Umbilical cord (tissue), 2 donors: ENCODE measurements at places on chromosomes 7 and 10. TPM values are rescaled to one million over a fixed set of nuclear protein-coding genes. Genes with fewer than 3 reads are reported as not detected.
A peak's percentile ranks its signal among the peaks of the same experiment; 100 is the strongest.

- no peak for DNase-seq
These were observed 7.8 kb downstream of the ACTA2 start for GRCh38 chr10:88944813-88945212.

GRCh38 chr7:147510923-147511322, 1079.6 kb upstream of the C7orf33 start:
- DNase-seq, result peak; percentile 17

DNA sequence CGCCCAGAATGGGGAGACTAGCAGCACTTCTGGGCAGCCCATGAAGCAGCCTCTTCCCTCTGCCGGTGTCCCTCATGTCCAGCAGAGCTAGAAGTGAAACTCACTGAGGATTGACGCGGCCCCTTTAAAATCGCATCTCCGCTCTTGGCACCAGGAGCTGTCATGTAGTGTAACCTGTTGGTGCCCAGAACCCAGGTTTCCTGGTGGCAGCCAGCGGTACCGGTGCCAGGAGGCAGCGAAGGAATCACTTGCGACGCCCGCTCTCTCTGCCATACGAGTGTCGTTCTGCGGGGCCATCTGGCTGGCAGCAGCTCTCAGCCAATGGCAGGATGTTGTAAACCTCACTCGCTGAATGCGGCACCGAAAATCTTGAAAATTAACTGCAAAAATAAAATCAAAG, 82.7 kb downstream of the CUX1 start:
- DNase-seq, result no peak

GRCh38 chr10:110446954-110447608, 50.6 kb upstream of the DUSP5 start:
- no peak for DNase-seq

The VSTM4 gene
- 8.4 TPM for total RNA-seq

- DNase-seq, result no peak
These were observed 468.0 kb downstream of the PARD3 start for GRCh38 chr10:34347131-34347530.

DNA sequence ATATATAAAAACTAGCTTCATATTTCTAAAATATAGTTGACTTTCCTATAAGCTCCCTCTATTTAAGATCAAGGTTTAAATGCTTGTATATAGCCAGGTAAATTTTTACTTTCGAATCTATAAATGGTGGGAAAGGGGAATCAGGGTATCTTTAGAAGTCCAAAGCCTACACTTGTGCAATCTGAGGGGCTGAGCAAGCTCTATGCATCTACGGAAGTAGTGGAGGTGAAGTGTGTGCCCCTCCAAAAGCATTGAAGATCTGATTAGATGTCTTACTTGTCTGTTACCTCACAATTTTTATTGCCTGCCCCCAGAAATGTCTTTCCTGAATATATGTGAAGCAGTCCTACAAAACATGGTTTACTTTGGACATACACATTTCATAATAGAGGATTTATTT, 1.6 kb downstream of the AKAP9 start:
- DNase-seq, result no peak

The NKX1-2 gene
- not detected for total RNA-seq

The SPDYE11 gene
- 1.7 TPM for total RNA-seq

- no peak for DNase-seq
These were observed 102.1 kb upstream of the ANLN start for GRCh38 chr7:36287371-36288241.

DNA sequence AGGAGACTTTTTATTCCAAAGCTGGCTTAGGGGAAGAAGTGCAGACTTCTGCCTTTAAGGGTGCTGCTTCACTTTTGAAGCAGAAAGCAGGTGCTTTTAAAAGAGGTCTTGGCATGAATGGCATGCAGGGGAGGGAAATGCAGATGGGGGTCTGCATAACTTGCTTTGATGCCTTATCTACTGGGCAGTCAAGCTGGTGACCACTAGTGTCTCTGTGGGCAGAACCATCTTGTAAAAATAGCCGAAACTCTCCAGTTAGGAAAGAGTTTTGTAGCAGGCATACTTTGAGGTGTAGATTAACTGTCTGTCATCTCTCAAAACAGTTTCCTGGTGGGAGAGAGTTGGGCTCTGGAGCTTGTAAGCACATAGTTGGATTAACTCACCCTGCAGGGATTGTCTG, 9.9 kb upstream of the CTNNA3 start:
- no peak for DNase-seq

The TAC1 gene
- total RNA-seq, result 4.6 TPM

The PRKAR2B gene
- total RNA-seq, result 5.8 TPM

DNA sequence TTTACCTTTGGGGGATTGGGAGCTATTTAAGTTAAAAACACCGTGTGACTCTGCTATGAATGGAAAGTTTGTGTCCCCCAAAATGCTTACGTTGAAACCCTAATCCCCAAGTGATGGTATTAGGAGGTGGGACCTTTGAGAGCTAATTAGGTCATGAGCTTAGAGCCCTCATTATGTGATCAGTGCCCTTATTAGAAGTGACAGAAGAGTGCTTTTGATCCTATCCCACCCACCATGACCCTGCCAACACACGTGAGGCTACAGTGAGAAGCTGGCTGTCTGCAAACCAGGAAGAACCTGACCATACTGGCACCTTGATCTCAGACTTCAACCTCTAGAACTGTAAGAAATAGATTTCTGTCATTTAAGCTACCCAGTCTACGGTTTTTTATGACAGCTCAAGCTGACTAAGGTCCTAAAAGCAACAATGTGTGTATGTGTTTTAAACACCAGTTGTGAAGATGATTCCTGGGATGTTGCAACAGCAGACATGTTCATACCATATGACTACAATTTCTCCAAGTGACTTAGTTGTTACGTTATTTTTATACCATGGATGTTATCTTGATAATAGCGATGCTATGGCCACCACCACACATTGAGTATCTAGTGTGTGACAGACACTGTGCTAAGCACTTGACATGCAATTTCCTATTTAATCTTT, 124.4 kb downstream of the PIP4K2A start:
- no peak for DNase-seq

DNA sequence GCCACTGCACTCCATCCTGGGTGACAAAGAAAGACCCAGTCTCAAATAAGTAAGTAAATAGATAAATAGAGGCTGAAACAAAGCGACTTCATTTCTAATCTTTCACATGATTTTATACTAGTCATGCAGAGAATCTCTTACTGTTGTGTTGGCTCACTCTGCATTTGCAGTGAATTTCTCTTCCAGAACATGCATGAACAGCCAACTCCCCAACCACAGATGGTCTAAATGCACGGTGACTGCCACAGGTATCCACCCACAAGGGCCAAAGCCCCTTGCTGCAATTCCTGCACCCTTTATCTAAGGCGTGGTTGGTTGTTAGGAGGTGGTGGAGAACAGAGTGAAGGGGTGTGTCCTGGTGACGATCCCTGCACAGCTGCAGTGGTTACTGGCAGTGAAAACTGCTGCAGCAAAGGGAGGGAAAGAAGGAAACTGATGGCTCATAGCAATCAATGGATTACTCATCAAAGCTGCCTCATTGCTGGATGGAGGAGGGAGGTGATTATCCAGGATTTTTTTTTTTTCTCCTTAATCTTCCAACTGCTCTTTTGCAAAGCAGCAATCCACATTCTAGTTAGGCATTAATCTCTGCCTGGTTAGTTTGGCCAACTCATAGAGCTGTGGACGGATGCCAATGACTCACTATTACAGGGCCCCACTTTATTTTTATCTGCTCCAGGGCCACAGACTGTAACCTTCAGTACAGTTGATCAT, 50.6 kb downstream of the PRTFDC1 start:
- DNase-seq, result peak; percentile 84

The INPP5F gene
- total RNA-seq, result 40.9 TPM

- DNase-seq, result no peak
These were observed 32.8 kb downstream of the CPED1 start for GRCh38 chr7:121020989-121021969.

The SORCS1 gene
- 5.8 TPM for total RNA-seq

GRCh38 chr7:80885757-80886156, 33.1 kb downstream of the SEMA3C start:
- no peak for DNase-seq

DNA sequence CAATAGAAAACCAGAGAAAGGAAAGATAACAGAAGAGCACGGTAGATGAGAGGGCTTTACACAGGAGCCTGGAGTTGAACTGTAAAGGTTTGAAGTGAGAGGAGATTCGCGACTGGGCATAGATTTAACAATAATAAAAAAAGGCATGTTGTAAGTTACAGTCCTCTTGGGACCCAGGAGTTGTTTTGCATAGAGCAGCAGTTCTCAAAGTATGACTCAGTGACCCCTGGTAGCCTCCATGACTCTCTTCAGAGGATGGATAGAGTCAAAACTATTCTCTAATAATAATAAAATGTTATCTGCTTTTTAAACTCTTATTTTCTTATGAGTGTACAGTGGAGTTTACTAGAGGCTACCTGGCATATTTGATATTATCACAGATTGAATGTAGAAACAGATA, 262.3 kb downstream of the SORCS3 start:
- no peak for DNase-seq

The NEUROG3 gene
- total RNA-seq, result 0.48 TPM

GRCh38 chr10:78755877-78756455, 312.8 kb upstream of the ZMIZ1 start:
- no peak for DNase-seq

- DNase-seq, result no peak
These were observed 263.0 kb upstream of the NEBL start for GRCh38 chr10:21160116-21160515.

DNA sequence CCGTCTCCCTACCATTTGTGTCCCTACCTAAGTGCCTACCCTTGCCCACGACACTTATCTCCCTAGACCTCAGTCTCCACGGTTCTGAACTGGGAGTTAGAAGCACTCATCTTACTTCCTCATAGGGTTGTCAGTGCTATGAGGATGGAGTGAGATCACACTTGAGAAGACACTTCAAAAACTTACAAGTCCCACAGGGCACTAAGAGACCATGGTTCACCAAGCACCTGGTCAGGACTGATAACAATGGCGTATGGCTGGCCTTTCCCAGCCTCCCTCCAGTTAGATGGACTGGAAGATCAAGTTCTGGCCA, 43.2 kb downstream of the KCNMA1 start:
- no peak for DNase-seq

DNA sequence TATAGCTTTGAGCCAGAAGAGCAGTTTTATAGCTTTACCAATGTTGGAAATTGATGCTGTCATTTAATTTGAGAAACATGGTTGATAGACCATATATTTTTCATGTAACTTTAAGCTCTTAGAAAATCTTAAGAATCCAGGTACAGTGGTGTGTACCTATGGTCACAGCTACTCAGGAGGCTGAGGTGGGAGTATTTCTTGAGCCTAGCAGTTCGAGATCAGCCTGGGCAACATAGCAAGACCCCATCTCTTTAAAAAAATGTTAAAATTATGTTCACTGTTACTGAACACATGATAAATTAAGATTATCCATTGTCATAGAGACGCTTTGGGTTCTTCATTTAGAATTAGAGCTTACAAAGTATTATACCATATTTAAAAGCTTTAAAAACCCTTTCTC, 18.2 kb downstream of the REEP3 start:
- no peak for DNase-seq

DNA sequence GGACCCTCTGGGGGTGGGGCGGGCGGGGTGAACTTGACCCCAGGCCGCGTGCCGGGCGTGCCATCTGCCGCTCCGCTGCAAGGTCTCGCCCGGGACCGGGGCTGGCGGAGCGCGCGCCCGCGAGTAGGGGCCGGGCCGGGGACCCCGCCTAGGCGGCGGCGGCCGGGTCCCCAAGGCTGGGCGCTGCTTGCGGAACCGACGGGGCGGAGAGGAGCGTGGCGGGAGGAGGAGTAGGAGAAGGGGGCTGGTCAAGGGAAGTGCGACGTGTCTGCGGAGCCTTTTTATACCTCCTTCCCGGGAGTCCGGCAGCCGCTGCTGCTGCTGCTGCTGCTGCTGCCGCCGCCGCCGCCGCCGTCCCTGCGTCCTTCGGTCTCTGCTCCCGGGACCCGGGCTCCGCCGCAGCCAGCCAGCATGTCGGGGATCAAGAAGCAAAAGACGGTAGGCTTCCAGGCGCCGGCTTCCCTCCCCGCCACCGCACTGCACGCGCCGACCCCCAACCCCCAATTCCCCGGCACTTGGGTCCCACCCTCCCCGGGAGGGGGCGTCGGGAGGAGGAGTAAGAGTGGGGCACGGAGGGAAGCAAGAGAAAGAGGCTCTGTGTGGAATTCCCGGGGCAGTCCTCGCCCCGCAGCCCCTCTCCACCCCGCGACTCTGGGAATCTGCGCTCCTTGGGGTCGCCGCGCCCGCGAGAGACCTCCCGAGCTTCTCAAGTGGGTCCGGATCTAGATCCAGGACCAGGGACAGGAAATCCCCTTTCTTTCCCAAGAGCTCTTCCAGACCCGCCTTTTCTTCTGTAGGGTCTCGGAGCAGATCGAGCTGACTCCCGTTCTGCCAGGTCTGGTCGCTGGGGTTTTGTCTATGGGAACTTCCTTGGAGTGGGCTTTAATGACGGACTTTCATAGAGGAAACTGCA, at the start of gene PAPSS2:
TSS of gene PAPSS2 (plus strand) at position 308 of the 913 bp plus-strand sequence. CDS start at position 412, 104 bp downstream.
- peak; percentile 82 for DNase-seq

- DNase-seq, result no peak
These were observed 6.1 kb downstream of the KCTD7 start for GRCh38 chr7:66634816-66635215.

- DNase-seq, result no peak
These were observed 636.8 kb downstream of the PHTF2 start for GRCh38 chr7:78435355-78435754.

The GJD4 gene
- 0.48 TPM for total RNA-seq

The MNX1 gene
- total RNA-seq, result 3.4 TPM

The MUC3A gene
- total RNA-seq, result 2.2 TPM

The MMD2 gene
- 0.24 TPM for total RNA-seq

The PRSS37 gene
- total RNA-seq, result 0.72 TPM

The PAX4 gene
- total RNA-seq, result 2.9 TPM

DNA sequence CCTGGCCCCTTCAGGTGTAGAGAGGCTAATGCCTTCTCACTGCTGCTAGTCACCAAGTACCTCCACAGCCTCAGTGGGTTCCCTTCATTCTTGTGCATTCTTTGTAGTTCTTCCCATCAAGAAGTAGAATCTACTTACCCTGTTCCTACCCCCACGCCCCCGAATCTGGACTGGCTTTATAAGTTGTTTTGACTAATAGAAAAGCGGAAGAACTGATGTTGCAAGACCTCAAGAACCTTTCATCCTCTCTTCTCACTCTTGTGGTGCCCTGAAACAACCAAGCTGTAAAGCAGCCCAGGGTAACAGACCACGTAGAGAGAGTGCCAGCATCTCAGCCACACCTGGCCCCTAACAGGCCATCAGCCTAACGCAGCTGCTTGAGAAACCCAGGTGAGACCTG, 23.2 kb upstream of the LAMB1 start:
- DNase-seq, result no peak

GRCh38 chr7:69839782-69840181, 241.5 kb downstream of the AUTS2 start:
- DNase-seq, result no peak
